Hematopoietic multipotent progenitor cell (in vitro differentiated cells): ENCODE measurements at places on chromosomes 12 and 14.

- DNase-seq: no peak
Measured at GRCh38 chr12:51482929-51483697, 58.5 kb downstream of the SLC4A8 start.

DNA sequence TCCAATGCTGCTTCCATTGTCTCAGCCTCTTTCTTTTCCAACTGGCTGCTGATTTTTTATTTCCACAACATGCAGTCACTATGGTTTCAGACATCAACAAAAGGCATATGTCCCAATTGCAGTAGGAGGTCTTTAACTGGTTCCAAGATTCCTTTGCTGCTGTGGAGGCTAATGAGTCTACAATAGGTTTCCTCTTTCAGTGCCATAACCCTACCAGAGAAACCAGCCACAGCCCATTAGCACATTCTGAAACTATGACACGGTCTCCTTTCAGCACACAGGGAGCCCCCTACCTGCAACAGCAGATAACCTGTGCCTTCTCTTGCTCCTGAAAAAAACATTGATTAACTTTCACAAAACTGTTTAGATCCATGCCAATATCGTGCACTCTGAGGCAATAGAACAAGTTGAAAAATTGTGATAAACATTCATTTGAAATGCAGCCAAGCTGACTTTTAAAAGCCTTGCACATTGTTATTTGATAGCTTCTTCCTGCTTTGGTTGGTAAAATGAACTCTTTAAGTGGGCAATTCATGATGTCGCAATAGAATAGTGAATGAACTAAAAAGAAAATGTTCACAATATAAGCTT, 32.4 kb downstream of the PLEKHG7 start:
- no peak for DNase-seq

DNA sequence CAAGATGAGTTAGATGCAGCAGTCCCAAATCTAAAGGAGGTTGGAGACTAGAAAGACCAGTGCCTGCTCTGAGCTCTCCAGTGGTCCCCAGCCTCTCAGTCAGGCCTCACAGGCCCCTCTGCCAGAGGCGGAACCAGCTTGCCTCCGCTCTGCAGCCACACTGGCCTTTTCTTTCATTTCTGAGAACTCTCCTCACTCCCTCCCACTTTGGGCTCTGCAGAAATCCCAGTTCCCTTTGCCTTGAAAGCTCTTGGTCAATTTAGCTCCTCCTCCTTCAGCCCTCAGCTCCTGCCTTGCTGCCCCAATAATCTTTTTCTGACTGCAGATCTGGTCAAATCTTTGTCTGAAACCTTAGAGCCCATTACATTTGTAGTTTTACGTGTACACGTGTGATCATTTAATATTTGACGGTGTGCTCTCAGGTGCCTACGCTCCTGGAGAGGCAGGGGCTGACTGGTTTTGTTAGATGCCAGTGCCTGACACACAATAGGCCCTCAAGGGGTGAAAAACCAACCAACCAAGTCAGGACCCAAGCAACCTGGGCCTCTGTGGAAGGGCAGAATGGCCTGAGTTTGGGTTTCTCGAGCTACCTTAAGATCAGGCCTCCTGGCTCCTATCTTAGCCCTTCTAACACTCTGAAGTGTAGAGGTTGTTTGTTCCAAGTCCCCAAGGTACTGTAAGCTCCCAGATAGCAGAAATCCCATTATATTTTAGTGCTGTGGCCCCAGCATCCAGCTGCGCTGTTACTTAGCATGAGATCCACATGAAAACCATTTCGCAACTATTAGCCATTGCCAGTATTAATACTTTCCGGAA, 1.1 kb upstream of the NUDT4 start:
- no peak for DNase-seq

GRCh38 chr12:1977109-1977508, 27.1 kb downstream of the DCP1B start:
- DNase-seq: no peak

- DNase-seq: no peak
Measured at GRCh38 chr12:111180426-111181142, 188.3 kb downstream of the PHETA1 start.

- no peak for DNase-seq
Measured at GRCh38 chr14:89616425-89616824, 199.4 kb upstream of the FOXN3 start.

GRCh38 chr14:53458368-53458814, 305.3 kb upstream of the DDHD1 start:
- DNase-seq: no peak

- DNase-seq: no peak
Measured at GRCh38 chr12:9718968-9719367, 13.9 kb downstream of the CLECL1 start.

DNA sequence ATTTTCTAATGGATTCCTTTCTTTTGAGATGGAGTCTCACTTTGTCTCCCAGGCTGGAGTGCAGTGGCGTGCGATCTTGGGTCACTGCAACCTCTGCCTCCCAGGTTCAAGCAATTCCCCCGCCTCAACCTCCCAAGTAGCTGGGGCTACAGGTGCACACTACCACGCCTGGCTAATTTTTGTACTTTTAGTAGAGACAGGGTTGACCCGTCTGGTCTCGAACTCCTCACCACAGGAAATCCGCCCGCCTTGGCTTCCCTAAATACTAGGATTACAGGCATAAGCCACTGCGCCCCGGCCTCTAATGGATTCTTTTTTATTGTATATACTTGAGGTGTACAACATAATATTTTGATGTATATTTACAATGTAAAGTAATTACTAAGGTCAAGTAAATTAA, 140.1 kb upstream of the SLCO1C1 start:
- no peak for DNase-seq
